ENCODE measurements at places on chromosomes 16 and 17. TPM values are rescaled to one million over a fixed set of nuclear protein-coding genes. Genes with fewer than 3 reads are reported as not detected.

DNA sequence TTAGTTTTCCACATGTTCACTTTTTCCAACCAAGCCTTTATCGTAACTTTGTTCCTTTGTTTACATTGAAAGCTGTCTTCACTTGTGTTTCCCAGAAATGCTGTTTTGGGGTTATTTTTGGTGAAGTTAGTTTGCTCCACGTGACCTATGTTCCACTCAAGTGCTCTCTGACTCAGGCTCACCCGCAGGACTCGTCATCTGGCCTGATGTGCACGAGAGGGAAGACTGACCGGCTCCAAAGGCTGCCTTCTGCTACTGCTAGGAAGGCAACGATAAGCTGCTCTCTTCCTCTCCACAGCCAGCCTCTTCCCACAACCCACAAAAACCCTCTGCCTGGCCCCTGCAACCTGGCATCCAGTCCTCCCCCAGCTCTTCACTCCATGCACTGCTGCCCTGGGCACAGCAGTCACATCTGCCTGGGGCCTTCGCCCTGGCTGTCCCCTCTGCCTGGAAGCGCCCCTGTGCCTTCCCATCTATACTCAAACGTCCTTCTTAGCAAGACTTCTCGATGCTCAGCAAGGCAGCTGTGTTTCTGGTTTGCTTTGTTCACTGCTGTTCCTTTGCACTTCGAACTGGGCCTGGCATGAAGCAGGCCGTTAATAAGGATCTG lies 28.0 kb downstream of the ZCCHC14 start:
- peak; percentile 93 for DNase-seq

- peak; percentile 52 for DNase-seq
Observed at GRCh38 chr17:143785-144281, 6.5 kb downstream of the SCGB1C2 start.

- DNase-seq: peak; percentile 73
Observed at GRCh38 chr16:19907161-19907992, 22.7 kb upstream of the GPRC5B start.

DNA sequence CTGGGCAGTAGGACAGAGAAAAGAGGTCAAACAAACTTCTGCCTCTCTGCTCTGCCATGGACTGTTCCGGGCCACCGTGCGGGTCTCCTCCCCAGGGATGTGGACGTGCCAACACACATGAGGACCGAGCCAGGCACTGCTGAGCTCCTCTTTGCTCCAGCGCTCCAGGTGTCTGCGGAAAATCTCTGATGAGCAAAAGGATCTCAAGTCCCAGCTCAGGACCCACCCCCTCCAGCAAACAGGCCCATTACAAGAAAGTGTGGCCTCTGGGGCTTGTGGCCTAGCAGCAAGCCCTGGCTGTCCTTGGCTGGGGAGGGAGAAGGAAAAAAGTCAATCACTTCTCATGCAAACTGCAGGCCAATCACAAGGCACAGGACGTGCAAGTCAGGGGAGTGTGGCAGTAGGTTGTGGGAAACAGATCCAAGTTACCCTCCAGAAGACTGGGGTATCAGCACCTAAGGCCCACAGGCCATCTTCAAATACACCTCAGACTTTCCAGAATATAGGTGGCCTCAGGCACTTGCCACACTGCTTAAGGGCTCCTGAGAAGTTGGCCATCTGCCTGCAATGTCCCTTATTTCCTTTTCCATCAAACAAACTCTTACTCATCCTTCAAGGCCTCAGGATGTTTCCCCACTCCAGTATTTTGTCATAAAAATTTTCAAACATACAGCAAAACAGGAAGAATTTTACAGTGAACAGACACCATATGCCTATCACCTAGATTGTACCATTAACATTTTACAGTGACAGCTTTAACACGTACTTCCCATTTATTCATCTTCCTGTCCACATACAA lies 36.0 kb upstream of the SREBF1 start:
- no peak for DNase-seq

GRCh38 chr16:51697454-51697853 lies 546.4 kb upstream of the SALL1 start:
- no peak for DNase-seq

DNA sequence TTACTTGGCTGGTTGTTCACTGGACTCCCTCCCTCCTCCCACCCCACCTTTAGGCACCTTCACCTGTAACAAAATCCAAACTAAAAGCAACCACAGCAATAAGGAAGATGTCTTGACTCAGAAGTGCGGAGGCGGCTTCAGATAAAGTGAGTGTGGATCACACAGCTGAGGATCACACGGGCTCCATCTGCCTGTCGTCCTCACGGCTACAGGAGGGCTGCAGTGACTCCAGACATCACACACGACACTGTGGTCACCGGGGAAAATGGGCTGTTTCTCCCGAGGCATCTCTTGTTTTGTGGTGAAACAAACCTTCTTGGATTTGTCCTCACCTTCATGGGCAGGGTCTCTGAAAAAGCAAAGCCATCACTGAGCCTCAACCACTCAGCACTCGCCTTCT lies 7.9 kb upstream of the ACSF3 start:
- no peak for DNase-seq

MPDU1 gene
- total RNA-seq: 146 TPM

DNA sequence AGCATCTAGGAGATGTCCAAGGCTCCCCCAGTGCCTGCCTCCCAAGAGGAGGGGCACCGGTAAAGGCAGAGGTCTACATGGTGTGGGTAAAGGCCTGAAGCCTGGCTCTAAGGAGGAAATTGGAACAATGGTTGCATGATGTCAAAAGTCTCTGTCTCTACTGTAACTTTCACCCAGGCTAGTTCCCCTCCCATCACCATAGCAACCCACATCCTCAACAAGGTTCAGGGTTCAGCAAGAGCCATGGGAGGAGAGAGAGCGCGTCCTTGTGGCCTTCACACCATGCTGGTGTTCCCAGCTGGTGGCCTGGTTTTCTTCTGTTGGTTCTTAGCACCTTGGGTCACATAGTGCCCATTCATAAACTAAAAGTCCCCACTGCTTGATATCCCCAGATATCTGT lies 196.7 kb upstream of the CDH5 start:
- no peak for DNase-seq

BAIAP3 gene
- total RNA-seq: 1.3 TPM

GRCh38 chr16:79286646-79287423 lies 313.7 kb downstream of the MAF start:
- DNase-seq: no peak

DNA sequence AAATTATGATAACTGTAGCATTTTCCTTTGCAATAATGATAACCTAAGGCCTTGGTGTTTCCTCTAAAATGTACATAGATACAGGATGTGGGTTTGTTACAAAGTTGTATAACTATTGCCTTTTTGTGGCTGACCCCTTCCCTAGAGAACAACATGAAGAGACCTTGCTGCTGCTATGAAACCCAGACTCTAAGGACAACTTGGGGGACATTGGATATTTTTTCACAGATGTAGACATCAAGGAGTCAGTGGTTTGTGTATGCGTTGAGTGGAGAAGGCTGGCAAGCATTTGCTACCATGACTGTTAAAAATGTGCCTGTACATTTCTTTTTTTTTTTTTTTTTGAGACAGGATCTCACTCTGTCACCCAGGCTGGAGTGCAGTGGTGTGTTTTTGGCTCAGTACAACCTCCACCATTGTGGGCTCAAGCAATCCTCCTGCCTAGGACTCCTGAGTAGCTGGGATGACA lies 12.3 kb downstream of the HMOX2 start:
- no peak for DNase-seq

DNA sequence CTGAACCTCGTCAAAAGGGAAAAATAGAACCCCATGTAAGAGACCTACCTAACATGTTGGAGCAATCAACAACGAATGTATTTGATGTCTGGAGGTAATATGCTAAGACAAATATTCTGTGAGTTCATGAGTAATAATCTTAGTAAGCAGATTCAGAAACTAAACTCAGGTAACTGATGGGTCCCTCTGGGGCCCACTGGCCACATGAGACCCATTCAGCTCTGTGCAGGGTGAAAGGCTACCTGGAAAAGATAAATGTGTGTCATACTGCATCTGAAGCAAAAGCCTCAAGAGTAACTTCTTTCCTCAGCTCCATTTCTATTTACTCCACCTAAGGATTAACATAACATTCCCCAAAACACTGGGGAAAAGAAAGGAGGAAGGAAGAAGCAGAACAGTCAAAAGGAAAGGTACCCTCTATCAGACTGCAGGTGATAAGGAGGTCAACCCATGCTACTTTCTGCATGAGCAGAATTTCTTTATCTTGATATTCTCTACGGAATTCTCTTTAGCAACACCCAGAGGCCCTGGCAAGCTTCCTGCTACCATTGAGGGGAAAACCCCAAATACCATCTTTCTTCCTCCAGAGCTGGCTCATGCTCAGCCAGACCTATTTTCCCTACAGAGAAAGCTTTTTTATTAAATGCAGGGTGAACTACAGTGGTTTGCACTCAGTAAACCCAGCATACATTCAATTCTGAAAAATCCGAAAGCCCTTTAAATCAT lies 37.7 kb upstream of the ABCA6 start:
- no peak for DNase-seq

GRCh38 chr16:81189100-81189664 lies 49.3 kb upstream of the BCO1 start:
- no peak for DNase-seq

DNA sequence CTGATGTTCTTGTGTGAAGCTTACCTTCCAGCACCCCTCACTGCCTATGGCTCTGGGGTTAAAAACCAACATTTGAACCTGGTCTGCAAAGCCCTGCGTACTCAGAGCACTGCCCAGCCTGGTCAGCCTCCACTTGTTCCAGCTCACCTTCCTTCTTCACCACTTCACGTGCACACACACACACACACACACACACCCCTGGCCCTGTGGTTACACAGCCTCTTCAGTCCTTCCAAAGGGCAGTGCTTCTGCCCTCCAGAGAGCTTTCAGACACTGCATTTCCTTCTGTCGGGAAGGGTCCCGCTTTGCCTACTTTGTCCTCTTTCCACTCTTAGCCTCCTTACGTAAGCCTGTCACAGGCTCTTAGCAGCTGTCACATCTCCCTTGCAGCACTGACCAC lies 9.6 kb upstream of the TMEM220 start:
- no peak for DNase-seq

FAM171A2 gene
- total RNA-seq: 3.4 TPM

NPW gene
- total RNA-seq: not detected

DNA sequence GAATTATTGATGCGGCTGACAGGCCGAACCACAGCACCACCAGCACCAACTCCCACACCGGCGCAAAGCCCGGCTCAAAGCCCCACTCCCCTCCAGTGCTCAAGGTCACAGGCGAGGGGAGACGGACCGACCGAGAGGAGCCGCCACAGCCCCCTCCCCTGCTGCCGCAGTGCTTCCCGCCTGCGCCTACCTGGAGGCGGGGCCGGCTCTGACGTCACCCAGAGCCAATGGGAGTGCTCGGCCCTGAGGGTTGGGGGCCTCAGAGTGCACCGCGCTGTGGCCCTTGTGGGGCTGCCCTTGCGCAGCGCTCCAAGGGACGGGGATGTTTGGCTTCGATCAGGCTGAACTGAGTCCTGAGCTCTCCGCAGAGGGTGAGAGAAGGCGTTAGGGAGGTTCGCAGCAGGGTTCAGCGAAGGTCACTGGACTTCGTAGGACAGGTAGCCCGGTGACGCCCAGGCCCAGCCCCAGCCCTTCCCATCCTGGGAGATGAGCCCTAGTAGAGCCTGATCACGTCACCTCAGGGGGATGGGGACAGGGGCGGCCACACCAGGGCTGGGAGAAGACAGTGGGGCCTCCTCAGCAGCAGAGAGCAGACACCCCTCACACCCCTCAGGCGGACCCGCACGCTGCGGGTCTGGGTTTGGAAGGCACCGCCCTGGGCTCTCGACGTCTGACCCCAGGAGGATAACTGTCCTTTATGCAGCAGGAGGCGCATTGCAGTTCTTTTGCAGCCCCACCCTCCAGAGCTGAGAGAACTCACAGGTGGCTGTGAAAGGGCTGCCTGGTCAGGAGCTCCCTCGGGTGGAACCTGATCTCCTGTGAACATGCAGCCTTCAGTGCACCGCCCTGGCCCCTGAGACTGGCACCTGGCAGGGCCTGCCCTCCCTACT lies 1.5 kb downstream of the NDRG4 start:
- no peak for DNase-seq

EFCAB5 gene
- not detected for total RNA-seq

DNA sequence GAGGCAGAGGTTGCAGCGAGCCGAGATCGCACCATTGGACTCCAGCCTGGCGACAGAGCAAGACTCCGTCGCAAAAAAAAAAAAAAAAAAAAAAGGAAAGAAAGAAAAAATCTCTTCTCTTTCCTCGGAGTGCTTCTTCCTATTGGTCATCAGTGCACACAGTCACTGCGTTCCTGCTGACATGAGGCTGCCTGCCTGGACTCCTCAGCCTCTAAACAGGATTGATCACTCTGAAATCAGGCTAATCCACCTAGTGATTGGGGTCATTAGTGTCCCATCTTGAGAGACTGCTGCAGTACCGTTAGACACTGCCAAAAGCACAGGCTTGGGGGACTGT lies 30.8 kb downstream of the PLCD3 start:
- DNase-seq: no peak

- DNase-seq: peak; percentile 87
Observed at GRCh38 chr16:3158510-3159314, 23.9 kb downstream of the ZNF213 start.

GRCh38 chr16:56382901-56383355 lies 42.4 kb downstream of the AMFR start:
- DNase-seq: no peak

GRCh38 chr17:62705156-62705777 lies 77.8 kb downstream of the MRC2 start:
- no peak for DNase-seq

TM4SF5 gene
- total RNA-seq: not detected

GRCh38 chr16:11296706-11297491 lies 15.8 kb upstream of the PRM1 start:
- DNase-seq: no peak

GRCh38 chr17:18964550-18964949 lies 12.6 kb downstream of the SLC5A10 start:
- DNase-seq: no peak

PPY gene
- not detected for total RNA-seq

SERPINF2 gene
- total RNA-seq: not detected

DNA sequence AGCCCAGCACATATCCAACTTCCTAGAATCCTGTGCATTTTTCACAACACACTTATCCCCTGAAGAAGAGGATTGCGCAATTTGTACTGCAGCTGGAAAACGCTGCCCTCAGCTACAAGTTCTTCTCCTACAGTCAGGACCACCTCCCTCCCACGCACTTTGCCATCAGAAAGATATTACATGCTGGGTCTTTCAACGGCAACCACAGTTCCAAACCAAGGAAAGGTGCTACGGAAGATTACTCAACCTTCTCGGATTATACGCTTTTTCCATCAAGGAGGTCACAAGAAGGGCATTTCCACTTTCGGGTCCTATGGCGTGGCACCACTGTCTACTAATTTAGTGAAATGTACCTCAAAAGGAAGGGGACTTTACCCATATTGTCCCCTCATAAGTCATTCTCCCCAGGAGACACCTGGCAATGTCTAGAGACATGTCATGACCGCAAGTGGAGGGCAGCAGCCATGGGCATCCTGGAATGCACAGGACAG lies 35.2 kb downstream of the USP7 start:
- DNase-seq: no peak

PPP1R27 gene
- total RNA-seq: not detected
